ENCODE measurements at places on chromosomes 7 and 10. TPM values are rescaled to one million over a fixed set of nuclear protein-coding genes. Genes with fewer than 3 reads are reported as not detected.

EPHA1 gene
- total RNA-seq: not detected

FZD8 gene
- 4.4 TPM for total RNA-seq

ACTA2 gene
- 174 TPM for total RNA-seq

CUBN gene
- 0.40 TPM for total RNA-seq

SKIDA1 gene
- 4.0 TPM for total RNA-seq

SPDYE1 gene
- total RNA-seq: not detected

ARID5B gene
- total RNA-seq: 13.9 TPM

Measured in heart left ventricle (tissue), 16 donors.